ENCODE measurements at places on chromosomes 5 and 9.

GRCh38 chr5:110376281-110376951 lies 350.1 kb downstream of the TMEM232 start:
- DNase-seq: peak; percentile 37

DNA sequence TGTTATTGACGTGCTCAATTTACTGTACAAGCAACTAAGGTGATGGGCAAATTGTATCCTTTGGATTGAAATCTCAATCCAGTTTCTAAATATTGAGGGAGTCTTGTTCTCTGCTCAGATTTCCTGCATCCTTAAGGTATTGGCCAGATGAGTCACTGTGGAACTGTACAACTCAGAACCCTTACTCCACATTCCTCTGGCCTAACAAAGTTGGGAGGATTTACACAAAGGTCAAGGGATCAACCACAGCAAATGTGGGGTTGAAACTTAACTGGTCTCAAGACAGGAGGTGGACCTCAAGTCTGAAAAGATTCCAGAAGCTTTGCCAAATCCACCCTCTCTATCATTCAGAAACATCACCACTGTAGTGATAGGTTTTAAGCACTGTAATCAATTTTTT lies 81.5 kb upstream of the AGXT2 start:
- DNase-seq: peak; percentile 23

DNA sequence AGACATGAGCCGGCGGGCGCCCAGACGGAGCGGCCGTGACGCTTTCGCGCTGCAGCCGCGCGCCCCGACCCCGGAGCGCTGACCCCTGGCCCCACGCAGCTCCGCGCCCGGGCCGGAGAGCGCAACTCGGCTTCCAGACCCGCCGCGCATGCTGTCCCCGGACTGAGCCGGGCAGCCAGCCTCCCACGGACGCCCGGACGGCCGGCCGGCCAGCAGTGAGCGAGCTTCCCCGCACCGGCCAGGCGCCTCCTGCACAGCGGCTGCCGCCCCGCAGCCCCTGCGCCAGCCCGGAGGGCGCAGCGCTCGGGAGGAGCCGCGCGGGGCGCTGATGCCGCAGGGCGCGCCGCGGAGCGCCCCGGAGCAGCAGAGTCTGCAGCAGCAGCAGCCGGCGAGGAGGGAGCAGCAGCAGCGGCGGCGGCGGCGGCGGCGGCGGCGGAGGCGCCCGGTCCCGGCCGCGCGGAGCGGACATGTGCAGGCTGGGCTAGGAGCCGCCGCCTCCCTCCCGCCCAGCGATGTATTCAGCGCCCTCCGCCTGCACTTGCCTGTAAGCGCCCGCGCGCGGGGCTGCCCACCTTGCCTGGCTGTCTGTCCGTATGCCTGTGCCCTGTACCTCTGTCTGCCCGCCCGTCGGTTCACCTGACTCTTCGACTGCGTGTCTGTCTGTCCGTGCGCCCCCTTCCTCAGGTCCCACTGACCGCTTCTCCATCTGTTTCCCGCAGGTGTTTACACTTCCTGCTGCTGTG lies 412 bp downstream of the FGF18 start:
- no peak for DNase-seq

- no peak for DNase-seq
Observed at GRCh38 chr9:12884736-12885395, 110.0 kb downstream of the LURAP1L start.

DNA sequence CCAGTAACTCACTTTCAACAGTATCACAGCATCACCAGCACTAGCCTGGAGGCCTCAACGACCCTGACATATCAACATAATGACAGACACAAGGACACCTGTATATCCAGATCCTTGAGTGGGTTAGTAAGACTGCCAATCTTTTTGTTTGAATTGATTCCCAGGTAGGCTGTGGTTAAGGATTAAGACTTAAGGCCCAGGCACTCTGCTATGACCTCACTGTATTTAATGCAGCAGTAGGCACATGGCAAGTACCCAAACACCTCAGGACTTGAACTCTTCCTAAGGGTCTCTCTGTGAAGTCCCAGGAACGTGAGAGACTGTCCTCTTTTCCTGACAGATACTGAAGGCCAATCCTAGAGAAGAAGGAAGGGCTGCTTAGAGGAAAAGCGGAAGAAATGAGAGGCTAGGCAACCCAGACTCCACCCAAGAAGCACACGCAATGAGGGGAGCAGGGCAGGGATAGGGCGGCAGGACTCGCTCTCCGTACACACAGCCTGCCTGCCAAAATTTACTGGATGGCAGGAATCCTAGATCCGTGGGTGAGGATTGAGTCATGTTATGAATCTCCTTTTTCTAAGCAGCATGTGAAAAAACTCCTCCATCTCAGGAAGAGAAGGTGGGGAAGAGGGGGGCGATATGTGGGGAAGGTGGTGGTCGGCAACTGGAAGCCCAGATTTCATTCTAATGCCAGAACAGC lies 93.4 kb downstream of the SIL1 start:
- DNase-seq: peak; percentile 23

DNA sequence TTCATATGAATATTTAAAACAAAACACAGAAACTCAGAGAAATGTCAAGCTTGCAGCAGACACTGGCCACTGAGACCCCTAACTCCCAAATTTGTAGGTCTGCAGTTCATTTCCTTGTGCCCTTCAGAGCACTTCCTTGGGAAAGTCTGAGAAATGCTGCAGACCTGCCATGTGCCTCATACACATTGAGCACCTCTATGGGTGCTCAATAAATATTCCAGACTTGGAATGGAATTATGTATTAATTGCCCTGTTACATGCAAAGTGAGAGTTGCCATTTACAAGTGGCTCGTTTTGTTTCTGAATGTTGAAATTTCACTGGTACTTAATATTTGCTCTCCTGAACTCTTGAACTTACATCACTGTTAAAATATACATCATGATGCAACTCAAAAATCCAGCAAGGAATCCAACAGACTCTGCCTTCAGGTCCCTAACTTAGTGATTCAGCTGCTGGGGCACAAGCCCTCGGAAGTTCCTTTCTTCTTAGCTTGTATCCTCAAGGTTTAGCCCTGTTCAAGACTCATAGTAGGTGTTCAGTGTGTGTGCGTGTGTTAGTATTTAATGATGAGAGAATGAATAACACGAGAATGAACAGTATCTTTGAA lies 90.6 kb downstream of the PTCD2 start:
- DNase-seq: peak; percentile 16

All from amniotic stem cell (primary cell).